Bronchial smooth muscle cell (primary cell): ENCODE measurements at places on chromosomes 16 and 17. TPM values are rescaled to one million over a fixed set of nuclear protein-coding genes. Genes with fewer than 3 reads are reported as not detected.

MMD gene
- total RNA-seq = 35.0 and 52.4 TPM in 2 replicates

CCDC92B gene
- under 0.01 TPM in 1 of 2 replicates, not detected in the other for total RNA-seq

GPR142 gene
- total RNA-seq = 0.16 TPM in 1 of 2 replicates, not detected in the other

PPM1E gene
- total RNA-seq = under 0.01 TPM in 1 of 2 replicates, not detected in the other

CAMKK1 gene
- total RNA-seq = 5.2 and 10.3 TPM in 2 replicates

FOXJ1 gene
- total RNA-seq = not detected in 2 replicates

TMEM88 gene
- 0.16 and 0.26 TPM in 2 replicates for total RNA-seq

SPATA32 gene
- total RNA-seq = not detected in 2 replicates

FBXW10B gene
- total RNA-seq = 0.09 and 0.32 TPM in 2 replicates

MSRB1 gene
- 7.8 and 9.0 TPM in 2 replicates for total RNA-seq

ASGR1 gene
- 0.86 and 1.6 TPM in 2 replicates for total RNA-seq

IL17C gene
- 0.09 TPM in 1 of 2 replicates, not detected in the other for total RNA-seq

GJD3 gene
- total RNA-seq = 2.4 and 3.0 TPM in 2 replicates

TBX2 gene
- total RNA-seq = 26.5 and 31.3 TPM in 2 replicates

FBXW10 gene
- under 0.01 TPM in 2 replicates for total RNA-seq

RAB34 gene
- total RNA-seq = 150 and 173 TPM in 2 replicates

PRSS8 gene
- 0.09 TPM in 1 of 2 replicates, not detected in the other for total RNA-seq

TNK1 gene
- 0.09 and 0.32 TPM in 2 replicates for total RNA-seq

RASD1 gene
- 0.43 and 0.79 TPM in 2 replicates for total RNA-seq

CDK5RAP3 gene
- total RNA-seq = 119 and 150 TPM in 2 replicates

FDXR gene
- 62.7 and 67.5 TPM in 2 replicates for total RNA-seq

MT4 gene
- total RNA-seq = not detected in 2 replicates

FGF11 gene
- total RNA-seq = 1.0 and 1.1 TPM in 2 replicates

KRT40 gene
- total RNA-seq = not detected in 2 replicates

EVPLL gene
- not detected in 2 replicates for total RNA-seq

TPPP3 gene
- 2.0 and 8.4 TPM in 2 replicates for total RNA-seq

RAB37 gene
- 0.16 and 0.60 TPM in 2 replicates for total RNA-seq

KRTAP4-3 gene
- not detected in 2 replicates for total RNA-seq

HOXB8 gene
- under 0.01 TPM in 1 of 2 replicates, not detected in the other for total RNA-seq

ZFPM1 gene
- 1.0 and 1.9 TPM in 2 replicates for total RNA-seq

SLFN11 gene
- 35.1 and 51.2 TPM in 2 replicates for total RNA-seq

NEUROD2 gene
- total RNA-seq = under 0.01 TPM in 1 of 2 replicates, not detected in the other

FSCN2 gene
- 1.7 and 2.8 TPM in 2 replicates for total RNA-seq

PLEKHH3 gene
- 10.1 and 12.9 TPM in 2 replicates for total RNA-seq
